Colonic mucosa (tissue), 4 donors: ENCODE measurements at places on chromosomes 7 and 10. TPM values are rescaled to one million over a fixed set of nuclear protein-coding genes. Genes with fewer than 3 reads are reported as not detected.

GRCh38 chr7:98619450-98620321 is 2.6 kb downstream of the NPTX2 start:
- DNase-seq, result no peak

DNA sequence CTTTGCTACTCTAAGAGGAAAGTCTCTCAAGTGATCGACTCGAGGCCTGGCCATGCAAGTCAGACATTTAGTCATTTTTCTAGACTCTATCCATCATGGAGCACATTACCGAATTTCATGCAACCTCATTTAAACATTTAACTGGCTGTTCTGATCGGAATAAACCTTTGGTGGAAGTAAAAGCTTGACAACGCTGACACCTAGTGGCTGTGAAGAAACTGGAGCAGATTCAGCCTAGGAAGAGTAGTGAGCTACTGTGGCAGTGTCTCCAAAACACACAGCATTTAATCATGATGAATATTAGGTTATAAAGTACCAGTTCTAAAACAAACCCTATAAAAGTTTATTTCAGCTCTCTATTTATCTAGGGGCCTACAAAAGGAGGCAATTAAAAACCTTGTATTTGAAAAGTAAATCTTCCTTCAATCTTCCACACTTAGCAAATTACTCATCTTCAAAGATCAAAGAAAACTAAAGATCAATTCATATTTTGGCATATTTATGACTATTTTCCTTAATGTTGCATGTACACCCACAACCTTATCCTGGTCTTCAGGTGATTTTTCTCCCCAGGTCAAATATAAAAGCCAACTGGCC is 175.0 kb downstream of the CTNNA3 start:
- DNase-seq, result peak; percentile 29

GRCh38 chr10:29691564-29692072 is 56.8 kb upstream of the SVIL start:
- no peak for DNase-seq

Gene RASA4B
- 13.2 TPM for total RNA-seq

Gene TRIM8
- total RNA-seq, result 79.6 TPM

Gene HILPDA
- total RNA-seq, result 31.4 TPM
